Vagina (tissue), 2 donors: ENCODE measurements at places on chromosomes 12 and 14. TPM values are rescaled to one million over a fixed set of nuclear protein-coding genes. Genes with fewer than 3 reads are reported as not detected.

Gene EIF2S3B
- total RNA-seq, result 1.2 TPM

- no peak for DNase-seq
Observed at GRCh38 chr12:107029081-107029480, 42.1 kb upstream of the MTERF2 start.

DNA sequence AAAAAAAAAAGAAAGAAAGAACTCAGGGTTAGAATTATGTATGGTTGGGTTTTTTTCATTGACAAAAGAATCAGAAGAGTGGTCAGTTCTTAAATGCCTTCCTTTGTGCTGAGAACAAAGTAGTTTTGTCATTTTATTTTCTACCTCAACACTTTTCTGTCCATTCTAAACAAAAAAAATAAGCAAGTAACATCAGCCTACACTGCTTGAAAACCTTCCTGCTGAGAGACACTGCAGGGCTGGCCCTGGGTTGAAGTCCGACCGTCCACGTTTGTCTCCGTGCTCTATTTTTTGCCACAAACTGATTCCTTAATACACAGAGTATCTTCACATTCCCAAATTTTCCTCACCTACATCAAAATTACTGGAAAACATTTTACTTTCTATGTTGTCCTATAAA is 211.6 kb upstream of the PDZRN4 start:
- DNase-seq, result no peak

DNA sequence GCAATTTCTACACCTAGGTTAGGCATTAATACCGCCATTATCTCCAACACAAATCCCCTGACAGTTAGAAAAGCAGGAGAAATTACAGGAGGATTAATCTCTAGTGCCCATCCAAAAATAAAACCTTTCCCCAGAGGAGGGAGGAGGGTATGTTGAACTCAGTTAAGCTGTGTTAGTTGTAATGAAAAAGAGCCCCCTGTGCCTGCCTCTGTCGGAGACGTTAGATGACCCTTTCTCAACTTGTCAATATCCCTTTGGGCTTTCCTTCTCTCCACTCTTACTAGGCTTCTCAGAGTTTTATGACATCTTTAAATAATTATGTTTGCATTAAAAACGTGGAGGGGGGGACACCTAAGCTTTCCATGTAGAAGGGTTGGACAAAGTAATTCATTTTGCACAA is 278.2 kb downstream of the PDZRN4 start:
- DNase-seq, result no peak

Gene RD3L
- total RNA-seq, result not detected

DNA sequence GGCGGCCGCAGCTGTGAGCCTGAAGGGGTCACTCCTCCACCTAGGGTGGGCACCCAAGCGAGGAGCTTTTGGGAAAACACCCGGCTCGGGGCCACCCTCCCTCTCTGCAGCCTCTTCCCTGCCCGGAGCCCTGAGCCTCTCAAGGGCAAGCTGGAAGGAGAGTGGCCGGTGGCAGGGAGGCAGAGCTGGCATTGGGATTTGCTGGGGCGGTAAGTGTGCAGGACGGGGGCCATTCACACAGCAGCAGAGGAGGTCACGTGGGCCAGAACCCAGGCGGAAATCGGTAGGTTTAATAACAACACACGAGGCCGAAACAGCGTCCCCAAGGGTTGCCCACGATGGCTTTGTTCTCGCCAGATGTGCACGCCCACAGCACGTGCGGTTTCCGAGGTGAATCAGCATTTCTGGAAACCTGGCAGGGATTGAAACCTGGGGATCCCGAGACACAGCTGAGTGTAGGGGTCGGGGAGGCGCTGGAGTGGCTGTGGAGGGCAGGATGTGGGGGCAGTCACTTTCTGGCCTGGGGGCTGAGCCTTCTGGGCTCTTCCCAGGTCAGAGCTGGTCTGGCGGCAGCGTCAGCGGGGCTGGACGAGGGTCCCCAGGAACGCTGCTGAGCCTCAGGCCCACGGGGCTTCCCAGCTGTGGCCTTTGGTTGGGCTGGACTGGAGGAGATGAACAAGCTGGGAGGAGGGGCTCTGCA is 23.5 kb downstream of the NOC4L start:
- DNase-seq, result no peak

DNA sequence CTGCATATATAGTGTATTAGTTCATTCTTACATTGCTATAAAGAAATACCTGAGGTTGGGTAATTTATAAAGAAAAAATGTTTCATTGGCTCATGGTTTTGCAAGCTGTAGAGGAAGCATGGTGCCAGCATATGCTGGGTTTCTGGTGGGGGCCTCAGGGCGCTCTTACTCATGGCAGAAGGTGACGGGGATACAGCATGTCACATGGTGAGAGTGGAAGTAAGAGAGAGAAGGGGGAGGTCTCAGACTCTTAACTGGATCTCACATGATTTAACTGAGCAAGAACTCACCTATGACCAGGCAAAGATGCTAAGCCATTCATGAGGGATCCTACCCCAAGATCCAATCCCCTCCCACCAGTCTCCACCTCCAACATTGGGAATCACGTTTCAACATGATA is 15.9 kb upstream of the PAWR start:
- no peak for DNase-seq

GRCh38 chr14:28676479-28676878 is 90.1 kb upstream of the FOXG1 start:
- no peak for DNase-seq

Gene SLC38A6
- total RNA-seq, result 17.2 TPM

Gene TUNAR
- total RNA-seq, result not detected

Gene BDKRB1
- total RNA-seq, result 2.5 TPM

Gene RESF1
- total RNA-seq, result 76.1 TPM

DNA sequence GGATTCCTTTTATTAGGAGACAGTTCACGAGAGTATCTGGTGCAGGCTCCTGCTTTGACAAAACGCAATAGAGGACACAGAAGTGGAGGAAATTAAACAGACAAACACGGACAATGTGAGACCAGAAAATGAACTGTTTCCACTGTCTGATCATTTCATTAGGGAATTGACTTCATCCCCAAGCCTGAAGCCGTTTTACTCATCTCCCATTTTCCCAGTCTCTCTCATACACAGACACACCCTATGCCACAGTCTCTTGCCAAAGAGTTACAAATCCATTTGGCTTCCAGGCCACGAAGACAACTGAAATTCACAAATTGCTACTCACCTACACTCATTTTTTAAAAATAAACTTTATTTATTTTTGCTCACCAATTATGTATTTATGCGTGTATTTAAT is 1087.8 kb upstream of the TMEM132C start:
- DNase-seq, result peak; percentile 25

GRCh38 chr14:89952576-89952975 is 2.0 kb downstream of the EFCAB11 start:
- DNase-seq, result no peak

DNA sequence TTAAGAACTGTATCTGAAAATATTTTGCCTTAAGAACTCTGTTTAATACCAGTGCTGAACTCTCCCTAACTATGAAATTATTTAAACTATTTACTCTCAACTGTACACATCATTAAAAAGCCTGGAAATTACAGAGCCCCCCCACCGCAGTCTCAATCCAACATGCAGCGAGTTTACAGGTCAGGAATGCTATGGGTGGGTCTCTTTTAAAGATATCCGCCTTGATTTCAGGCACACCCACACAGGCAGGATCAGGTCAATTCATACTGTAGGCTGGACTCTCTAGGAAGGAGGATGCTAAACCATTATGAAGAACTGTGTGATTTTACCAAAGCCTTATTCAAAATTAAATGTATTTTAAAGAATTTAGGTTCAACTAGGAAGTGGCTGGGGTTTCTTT is 16.5 kb downstream of the SPTLC2 start:
- DNase-seq, result no peak

- no peak for DNase-seq
Observed at GRCh38 chr14:100782516-100783320, 43.2 kb upstream of the MEG3 start.

GRCh38 chr12:112528521-112528920 is 109.8 kb downstream of the PTPN11 start:
- DNase-seq, result no peak

GRCh38 chr12:113473942-113474341 is 2.3 kb upstream of the LHX5 start:
- DNase-seq, result no peak

DNA sequence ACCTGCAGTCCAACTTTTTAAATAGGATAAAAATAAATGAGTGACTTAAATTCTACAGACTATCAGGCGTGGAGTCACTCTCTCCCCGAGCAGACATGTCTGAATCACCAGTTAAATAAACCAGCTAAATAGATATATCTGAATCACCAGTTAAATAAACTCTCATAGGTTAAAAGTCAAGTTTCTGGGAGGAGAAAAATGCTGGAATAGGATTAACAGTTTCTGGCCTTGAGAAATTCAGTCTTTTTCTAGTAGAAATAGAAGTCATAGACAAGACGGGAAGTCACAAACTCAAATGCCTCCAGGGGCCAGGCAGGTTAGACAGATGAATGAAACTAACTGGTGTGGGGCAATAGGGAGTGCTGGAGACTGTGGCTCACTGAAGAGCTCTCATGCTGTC is 258.6 kb upstream of the TMEM132C start:
- no peak for DNase-seq

Gene GNB3
- total RNA-seq, result 5.2 TPM

Gene TAMALIN
- 47.1 TPM for total RNA-seq

GRCh38 chr12:75715682-75716081 is 204.3 kb upstream of the KRR1 start:
- DNase-seq, result no peak

DNA sequence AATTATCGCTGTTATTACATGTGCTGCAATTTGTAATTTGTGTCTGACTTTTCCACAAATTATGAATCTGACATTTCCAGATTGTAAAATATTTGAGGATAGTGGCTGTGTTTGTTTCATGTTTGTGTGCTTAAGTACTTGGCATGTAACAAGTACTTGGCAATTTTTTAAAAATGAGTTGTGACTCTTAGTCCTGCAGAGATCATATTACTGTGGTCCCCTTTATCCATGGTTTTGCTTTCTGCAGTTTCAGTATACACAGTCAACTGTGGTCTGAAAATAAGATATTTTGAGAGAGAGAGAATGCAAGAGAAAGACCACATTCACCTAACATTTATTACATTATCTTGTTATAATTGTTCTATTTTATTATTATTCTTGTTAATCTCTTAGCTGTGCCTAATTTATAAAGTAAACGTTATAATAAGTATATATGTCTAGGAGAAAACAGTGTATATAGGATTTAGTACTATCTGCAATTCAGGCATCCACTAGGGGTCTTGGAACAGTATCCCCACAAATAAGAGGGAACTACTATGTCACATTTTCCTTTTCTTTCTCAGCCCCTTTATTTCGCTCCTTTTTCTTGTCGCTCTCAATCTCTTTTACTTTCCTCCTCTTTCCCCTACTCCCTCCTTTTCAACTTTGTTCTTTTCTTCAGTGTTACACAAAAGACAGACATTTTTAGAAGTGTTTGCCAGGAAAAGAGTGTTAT is 176.1 kb downstream of the FUT8 start:
- DNase-seq, result no peak

GRCh38 chr12:3790642-3791041 is 37.7 kb upstream of the CRACR2A start:
- DNase-seq, result no peak

- DNase-seq, result no peak
Observed at GRCh38 chr14:103126873-103127304, 3.6 kb downstream of the TNFAIP2 start.

DNA sequence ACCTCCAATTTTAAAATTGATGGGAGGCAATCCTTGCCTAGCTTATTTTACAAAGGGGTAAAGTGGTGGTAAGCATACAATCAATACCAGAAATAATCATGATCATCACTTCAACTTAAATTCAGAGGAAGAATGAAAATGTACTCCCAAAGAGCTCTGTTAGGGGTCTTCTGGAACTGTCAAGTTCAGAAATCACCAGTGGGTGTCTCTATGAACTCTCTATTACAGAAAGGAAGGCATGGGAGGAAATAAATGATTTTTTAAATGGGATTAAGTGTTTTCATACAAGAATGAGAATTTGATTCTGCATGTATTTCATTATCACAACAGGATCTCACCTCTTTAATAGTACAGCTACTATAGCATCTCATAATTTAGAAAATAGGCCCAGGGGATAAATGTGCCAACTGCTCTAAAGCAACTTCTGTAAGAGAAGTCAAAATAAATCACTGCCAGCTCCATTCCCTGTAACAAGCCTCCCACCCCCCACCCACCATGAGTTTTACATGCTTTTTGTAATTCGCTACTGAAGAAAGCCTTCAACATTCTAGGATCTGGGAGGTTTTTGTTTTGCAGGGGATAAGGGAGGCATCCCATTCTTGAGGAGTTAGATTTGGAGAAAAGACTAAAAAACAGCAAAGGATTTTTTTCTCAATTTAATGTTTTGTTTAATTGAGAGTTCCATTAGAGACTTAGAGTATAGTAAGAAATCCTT is 9.7 kb downstream of the DCP1B start:
- no peak for DNase-seq

Gene SYNDIG1L
- total RNA-seq, result not detected

DNA sequence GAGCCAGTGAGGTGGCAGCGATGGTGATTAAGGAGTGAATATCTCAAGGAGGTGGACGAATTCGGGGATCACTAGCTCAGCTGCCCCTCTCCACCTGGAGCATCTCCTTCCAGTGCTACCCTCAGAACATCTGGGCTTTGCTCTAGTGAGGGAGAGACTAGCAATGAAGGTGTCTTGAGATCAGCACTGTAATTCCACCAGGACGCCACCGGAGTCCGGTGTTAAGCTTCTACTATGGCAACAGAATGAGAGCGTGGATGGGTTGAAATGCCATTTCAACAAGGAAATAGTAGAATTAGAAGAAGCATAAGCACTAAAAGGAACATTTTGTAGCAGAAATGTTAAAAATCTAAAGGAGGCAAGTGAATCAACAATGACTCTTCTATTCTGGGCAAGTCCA is 61.1 kb downstream of the NTF3 start:
- no peak for DNase-seq

Gene DEPDC4
- not detected for total RNA-seq

- no peak for DNase-seq
Observed at GRCh38 chr14:68756000-68756481, 36.8 kb downstream of the ZFP36L1 start.

DNA sequence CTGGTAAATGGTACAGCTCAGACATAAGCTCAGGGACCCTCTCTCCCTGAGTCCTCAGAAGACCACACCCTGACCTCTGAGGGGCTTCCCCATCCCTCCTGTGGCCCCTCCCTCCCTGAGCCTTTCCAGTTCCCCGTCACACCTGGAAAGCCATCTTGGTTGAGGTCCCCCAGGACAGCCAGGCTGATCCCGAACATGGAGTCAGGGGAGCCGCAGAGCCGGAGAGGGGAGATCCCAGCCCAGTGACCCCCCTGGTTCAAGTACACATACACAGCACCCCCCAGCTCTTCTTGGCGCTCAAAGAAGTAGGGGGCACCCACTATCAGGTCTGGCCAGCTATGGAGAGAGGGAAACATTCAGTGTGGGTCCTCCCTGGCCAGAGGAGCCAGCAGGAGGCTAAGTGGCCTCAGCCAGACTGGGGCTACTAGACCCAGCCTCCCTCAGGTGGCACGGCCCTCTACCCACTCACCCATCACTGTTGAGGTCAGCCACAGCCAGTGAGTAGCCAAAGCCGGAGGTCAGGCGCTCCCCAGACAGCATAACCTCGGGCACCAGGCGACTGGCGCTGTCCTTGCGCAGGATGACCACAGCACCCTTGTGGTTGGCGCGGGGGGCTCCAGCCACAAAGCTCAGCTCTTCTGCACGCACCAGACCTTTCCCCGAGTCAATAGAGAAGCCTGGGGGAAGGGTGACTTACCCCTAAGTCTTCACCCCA is 9.3 kb downstream of the ITGA7 start:
- no peak for DNase-seq

Gene PTPRB
- 21.9 TPM for total RNA-seq
